ENCODE measurements at places on chromosomes 3 and 15.
A peak's percentile ranks its signal among the peaks of the same experiment; 100 is the strongest.

GRCh38 chr3:25572336-25572735 lies 92.4 kb downstream of the TOP2B start:
- DNase-seq = no peak

- peak; percentile 77 for DNase-seq
Measured at GRCh38 chr3:187968883-187969580, 184.9 kb upstream of the LPP start.

- no peak for DNase-seq
Measured at GRCh38 chr15:45378913-45379262, 544 bp upstream of the GATM start.

DNA sequence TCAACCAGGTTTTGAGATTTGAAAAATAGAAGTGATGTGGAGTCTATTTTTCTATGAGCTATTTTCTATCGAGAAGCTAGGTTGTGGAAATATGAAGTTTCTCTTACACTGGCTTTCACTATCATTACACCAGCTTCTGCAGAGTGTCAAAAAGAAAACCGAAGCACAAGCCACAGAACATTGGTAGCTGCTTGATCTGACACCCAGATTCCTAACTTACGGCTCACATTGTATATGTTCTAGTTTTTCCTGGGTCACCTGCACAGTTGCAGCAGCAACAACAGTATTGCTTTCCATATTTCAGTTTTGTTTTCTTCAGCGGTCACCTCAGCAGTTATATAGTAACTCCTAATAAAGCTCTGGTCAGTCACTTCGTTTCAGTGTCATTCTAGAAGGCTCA lies 790.1 kb downstream of the PLOD2 start:
- no peak for DNase-seq

GRCh38 chr15:52121896-52122295 lies 9.3 kb upstream of the BCL2L10 start:
- no peak for DNase-seq

- peak; percentile 95 for DNase-seq
Measured at GRCh38 chr3:184761075-184761841, 49.4 kb upstream of the MAGEF1 start.

DNA sequence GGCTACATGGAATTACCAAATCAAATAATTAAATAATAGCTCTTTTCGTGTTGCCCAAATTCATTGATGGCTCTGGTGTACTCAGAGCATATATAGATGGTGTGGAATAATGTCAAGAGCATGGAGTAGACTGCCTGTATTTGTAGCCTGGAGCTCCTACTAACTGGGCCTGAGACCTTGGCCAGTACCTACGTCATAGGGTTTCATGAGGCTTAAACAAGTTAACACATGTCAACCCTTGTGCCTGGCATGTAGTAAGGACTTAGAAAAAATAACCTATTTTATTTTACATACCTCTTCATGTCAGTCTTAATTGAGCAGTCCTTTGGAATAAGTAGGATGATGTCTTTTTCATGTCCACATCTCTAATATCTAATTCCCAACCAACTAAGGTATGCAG lies 223.7 kb upstream of the DPH6 start:
- DNase-seq = no peak

GRCh38 chr15:38012894-38013293 lies 78.5 kb downstream of the TMCO5A start:
- no peak for DNase-seq

GRCh38 chr3:173001622-173002021 lies 139.4 kb downstream of the SPATA16 start:
- no peak for DNase-seq

GRCh38 chr3:118146658-118147375 lies 887.8 kb downstream of the IGSF11 start:
- DNase-seq = no peak

Measured in fibroblast of skin of abdomen (primary cell).